ENCODE measurements at places on chromosomes 3 and 15. TPM values are rescaled to one million over a fixed set of nuclear protein-coding genes. Genes with fewer than 3 reads are reported as not detected.

Gene CDCP1
- total RNA-seq, result 23.8 TPM

Gene ATP2B2
- 0.03 TPM for total RNA-seq

Gene SLC30A4
- total RNA-seq, result 1.4 TPM

Gene SLC22A13
- total RNA-seq, result not detected

Gene PRICKLE2
- 7.6 TPM for total RNA-seq

Gene CCDC39
- total RNA-seq, result 0.03 TPM

Gene EPHB1
- 4.4 TPM for total RNA-seq

Gene CHRNA5
- total RNA-seq, result 9.2 TPM

Gene AMT
- 0.58 TPM for total RNA-seq

Gene SUCNR1
- total RNA-seq, result not detected

Gene DET1
- total RNA-seq, result 4.8 TPM

Gene ACVR2B
- 1.9 TPM for total RNA-seq

Gene GRK7
- not detected for total RNA-seq

Gene GAP43
- 1.00 TPM for total RNA-seq

Gene RGMA
- not detected for total RNA-seq

Gene RTP2
- 0.27 TPM for total RNA-seq

Gene AGBL1
- not detected for total RNA-seq

Data from HT1080 (cell line).